Activated naive CD4-positive, alpha-beta T cell treated with anti-CD3 and anti-CD28 coated beads, Interleukin-2, amount 10 ng/mL, durations not matched to agents 5 hours and 36 hours (primary cell): ENCODE measurements at places on chromosomes 2 and 18. TPM values are rescaled to one million over a fixed set of nuclear protein-coding genes. Genes with fewer than 3 reads are reported as not detected.

Gene C2orf80
- total RNA-seq: not detected

Gene CHRND
- total RNA-seq: not detected

Gene EPB41L3
- 6.9 TPM for total RNA-seq

Gene LRRTM1
- not detected for total RNA-seq

Gene LAMA1
- not detected for total RNA-seq
